Stimulated activated CD4-positive, alpha-beta T cell treated with anti-CD3 and anti-CD28 coated beads, Interleukin-15, amount 100 ng/mL, for 1 hour (primary cell): ENCODE measurements at places on chromosomes 6 and 20.

- DNase-seq = no peak
Observed at GRCh38 chr20:37408302-37409193, 62.6 kb downstream of the SRC start.

GRCh38 chr20:32523613-32524213, 61.4 kb downstream of the NOL4L start:
- no peak for DNase-seq

GRCh38 chr20:8790442-8791074, 278.3 kb upstream of the PLCB4 start:
- no peak for DNase-seq

DNA sequence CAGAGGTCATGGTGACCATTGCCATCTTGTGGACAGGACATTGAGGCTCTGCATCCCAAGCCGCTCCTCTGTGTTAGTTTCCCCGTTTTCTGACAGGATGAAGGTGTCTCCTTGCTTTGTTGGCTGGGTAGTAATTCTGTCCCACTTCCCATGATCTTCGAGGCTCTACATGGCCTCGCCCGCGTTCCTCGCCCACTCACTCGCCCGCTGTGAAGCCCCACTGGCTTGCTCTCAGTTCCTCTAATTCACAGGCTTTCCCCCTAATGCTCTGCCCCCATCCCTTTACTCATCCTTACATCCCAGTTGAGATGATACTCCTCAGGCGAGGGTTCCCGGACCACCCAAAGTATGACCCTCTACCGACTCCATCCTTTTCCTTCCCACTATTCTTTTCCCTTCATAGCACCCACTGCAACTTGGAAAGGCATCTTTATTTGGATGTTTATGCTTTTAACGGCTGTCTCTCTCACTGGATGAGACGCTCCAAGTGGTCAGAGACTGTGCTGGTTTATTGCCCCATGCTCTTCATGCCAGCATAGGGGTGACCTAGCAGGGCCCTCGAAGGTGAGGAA, 511 bp upstream of the SLC35B2 start:
- no peak for DNase-seq

GRCh38 chr20:33811776-33812151, 616 bp downstream of the CHMP4B start:
- no peak for DNase-seq

- DNase-seq = no peak
Observed at GRCh38 chr20:22020201-22020600, 314.7 kb downstream of the PAX1 start.

GRCh38 chr6:79186564-79186963, 47.9 kb downstream of the HMGN3 start:
- DNase-seq = no peak

DNA sequence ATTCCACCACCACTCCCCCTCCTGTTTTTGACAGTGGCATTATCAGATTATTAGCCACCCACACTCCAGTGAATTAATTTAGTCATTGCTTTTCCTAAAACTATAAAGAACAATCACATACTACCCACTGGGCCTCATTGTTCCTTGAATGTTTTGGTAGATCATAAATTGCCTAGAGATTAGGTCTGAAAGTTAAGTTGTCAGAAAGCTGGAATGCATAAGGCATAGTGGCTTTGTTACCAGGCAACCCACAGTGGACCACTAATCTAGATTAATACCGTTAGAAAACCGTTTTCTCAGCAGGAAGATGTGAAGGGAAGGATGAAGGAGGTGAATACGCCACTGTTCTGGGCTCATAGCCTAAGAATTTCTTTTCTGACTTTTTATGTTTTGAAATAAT, 75.6 kb downstream of the SAMD3 start:
- no peak for DNase-seq
